ENCODE measurements at places on chromosomes 16 and 17.

DNA sequence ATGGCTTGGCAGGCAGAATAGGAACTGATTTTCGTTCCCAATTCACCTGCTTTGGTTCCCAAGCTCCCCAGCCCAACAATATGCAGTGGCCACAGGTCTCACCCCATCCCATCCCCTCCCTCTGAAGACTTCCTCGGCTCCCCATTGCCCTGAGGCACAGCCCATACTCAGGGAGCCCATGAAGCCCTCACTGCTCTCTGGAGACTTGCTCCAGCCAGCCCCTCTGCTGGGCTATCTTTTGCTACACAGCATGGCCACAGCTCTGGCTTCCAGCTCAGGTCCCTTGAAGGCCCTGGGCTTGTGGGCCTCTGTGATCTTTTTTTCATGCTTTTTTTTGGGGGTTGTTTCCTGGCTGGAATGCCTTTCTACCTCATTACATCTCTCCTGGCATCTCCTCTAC, 8.5 kb upstream of the RNF222 start:
- no peak for DNase-seq

GRCh38 chr16:13378151-13378550, 476.8 kb downstream of the SHISA9 start:
- DNase-seq: no peak

DNA sequence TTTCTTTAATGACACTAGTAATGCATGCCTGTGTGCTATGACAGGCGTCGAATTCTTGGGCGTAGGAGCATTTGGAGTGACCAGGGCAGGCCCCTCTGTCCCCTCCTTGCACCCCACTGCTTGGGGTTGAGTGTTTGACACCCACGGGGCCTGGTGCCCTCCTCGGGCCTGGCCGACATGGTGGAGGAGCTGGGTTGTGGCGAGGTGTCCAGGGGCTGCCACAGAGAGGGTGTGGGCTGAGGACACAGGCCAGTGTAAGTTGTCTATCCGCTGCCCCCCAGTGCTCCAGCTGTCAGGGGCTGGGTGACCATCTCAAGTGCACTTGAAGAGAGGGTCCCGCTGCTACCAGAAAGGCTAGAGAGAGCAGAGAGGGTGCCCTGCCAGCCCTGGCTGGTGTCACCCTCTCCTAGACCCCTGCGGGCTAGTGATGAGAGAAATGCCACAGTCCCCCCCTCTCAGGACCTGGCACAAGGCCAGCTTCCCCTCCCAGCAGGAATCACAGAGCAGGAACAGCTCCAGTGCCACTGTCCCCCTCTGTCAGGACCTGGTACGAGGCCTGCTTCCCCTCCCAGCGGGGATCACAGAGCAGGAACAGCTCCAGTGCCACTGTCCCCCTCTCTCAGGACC, 30.5 kb downstream of the MGRN1 start:
- no peak for DNase-seq

- DNase-seq: no peak
These were observed 772 bp upstream of the SAMD14 start for GRCh38 chr17:50130559-50131305.

DNA sequence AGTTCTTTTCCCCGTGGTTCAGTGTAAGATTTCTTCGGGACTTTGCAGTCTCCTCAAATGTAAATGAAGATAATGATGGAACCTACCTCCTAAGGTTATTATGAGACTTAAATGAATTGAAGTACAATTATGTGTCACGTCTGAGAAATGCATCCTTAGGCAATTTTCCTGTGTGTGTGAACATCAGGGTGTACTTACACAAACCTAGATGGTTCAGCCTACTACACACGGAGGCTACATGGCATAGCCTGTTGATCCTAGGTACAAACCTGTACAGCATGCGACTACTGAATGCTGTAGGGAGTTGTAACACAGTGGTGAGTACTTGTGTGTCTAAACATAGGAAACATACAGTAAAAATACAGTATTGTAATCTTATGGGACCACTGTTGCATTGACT, 1.1 kb upstream of the FAM20A start:
- no peak for DNase-seq

GRCh38 chr17:40480501-40481003, 20.9 kb downstream of the TNS4 start:
- no peak for DNase-seq

- DNase-seq: no peak
These were observed 15.6 kb upstream of the TEX2 start for GRCh38 chr17:64278614-64279013.

- peak; percentile 82 for DNase-seq
These were observed 13.3 kb downstream of the UTS2R start for GRCh38 chr17:82384730-82385481.

DNA sequence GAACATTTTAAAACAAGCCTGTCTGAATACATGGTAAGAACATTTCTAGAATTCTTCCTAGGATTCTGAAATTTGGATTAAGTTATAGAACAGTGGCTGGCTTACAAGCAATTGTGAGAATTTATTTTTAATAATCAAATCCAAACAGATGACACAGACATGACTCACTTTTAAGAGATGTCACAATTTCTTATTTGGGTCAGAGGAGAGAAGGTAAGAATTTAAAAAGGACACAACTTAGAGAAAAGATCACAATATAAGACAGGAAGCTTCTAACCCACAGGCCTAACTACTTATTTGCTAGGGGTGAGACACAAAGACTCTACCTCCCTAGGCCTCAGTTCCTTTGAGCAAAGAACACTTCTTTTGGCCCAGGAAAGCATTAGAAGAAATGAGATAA, 32.7 kb downstream of the ZZEF1 start:
- DNase-seq: no peak

DNA sequence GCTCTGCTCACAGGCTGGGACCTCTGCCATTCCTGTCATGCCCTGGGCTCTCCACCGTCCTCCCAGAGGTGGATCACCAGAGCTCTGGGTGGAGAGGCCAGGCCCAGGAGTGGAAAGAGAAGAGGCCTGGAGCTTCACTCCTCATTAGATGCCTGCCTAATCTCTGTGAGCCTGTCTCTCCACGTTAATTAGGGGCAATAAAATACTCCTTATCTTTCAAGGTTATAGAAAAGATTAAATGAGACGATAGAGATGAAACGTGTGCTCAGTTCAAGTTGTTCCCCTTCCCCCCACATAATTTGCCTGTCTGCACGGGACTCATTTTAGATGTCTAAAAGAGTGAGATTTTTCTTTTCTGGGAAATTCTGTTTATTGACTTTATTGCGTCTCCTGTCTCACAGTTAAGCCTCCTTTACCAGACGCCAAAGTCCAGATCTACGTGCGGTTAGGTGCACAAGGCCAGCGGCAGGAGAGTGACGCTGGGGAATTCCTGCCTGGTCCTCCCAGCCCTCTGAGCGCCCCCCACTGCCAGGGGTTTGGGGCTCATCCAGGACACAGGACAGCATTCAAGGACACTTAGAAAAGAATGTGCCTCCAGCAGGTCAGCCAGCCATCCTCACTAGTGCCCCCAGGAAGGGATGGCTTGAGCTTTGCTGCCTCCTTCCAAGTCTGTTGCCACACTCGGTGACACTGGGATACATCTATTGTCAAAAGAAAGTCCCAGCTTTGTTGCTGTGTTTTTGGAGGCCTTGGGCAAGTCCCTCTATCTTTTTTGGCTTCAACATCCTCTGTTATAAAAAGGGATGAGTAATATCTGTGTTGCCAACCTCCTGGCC, 42.3 kb downstream of the TBX4 start:
- DNase-seq: no peak

Data from prostate gland (tissue), 2 donors.